ENCODE measurements at places on chromosomes 4 and X.
A peak's percentile ranks its signal among the peaks of the same experiment; 100 is the strongest.

- no peak for DNase-seq
Observed at GRCh38 chrX:11465648-11466411, 172.6 kb downstream of the AMELX start.

DNA sequence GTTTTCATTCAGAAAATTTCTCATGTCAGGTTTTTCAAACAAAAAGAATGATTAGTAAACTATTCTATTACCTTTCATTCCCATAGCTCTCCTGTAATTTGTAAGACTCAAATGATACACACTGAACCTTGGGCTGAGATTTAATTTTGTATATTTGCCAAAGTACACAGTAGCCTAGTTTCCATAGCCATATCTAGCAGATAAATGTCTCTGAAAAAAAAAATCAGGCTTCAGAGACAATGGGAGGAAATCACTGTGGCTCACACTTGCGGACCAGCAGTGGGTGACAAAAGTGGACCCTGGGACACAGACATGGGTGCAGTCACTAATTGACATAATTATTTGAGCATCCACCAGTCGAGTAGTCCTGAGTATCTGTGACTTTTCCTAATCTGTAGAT, 46.6 kb downstream of the MAOA start:
- no peak for DNase-seq

GRCh38 chr4:153243468-153243867, 39.2 kb downstream of the TRIM2 start:
- no peak for DNase-seq

DNA sequence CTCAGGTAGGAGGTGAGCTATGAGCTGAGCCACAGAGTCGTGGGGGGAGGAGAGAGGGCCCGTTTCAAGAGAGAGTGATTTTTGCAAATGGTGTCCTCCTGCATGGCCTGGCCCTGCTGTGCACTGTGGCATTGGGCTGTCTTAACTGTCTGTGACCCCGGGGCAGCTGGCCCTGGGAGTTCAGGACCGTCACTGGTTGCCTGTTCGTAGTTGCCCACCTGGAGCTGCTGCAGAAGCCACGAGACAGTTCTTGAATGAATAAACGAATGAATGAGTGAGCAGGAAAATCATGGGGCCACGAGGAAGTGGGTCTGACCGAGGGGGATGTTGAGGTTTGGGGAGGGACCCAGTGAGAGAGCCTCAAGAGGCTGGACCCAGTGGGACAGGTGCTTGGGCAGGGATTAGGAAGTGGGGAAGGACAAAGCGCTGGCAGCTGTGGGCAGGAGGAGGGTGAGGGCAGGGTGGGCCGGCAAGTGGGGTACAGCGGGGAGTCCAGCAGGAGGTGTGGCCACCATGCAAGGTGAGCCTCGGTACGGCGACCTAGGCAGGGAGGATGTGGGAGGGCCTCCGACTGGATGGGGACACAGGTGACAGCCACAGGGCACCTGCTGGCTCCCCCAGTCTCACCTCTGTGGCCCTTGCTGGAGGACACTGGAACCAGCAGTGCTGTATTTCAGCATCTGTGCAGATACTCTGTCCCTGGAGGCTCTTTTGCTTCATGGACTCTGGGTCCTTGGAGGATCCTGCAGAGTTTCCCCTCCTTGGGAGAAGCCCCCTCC, 10.2 kb downstream of the RGS12 start:
- peak; percentile 3 for DNase-seq

DNA sequence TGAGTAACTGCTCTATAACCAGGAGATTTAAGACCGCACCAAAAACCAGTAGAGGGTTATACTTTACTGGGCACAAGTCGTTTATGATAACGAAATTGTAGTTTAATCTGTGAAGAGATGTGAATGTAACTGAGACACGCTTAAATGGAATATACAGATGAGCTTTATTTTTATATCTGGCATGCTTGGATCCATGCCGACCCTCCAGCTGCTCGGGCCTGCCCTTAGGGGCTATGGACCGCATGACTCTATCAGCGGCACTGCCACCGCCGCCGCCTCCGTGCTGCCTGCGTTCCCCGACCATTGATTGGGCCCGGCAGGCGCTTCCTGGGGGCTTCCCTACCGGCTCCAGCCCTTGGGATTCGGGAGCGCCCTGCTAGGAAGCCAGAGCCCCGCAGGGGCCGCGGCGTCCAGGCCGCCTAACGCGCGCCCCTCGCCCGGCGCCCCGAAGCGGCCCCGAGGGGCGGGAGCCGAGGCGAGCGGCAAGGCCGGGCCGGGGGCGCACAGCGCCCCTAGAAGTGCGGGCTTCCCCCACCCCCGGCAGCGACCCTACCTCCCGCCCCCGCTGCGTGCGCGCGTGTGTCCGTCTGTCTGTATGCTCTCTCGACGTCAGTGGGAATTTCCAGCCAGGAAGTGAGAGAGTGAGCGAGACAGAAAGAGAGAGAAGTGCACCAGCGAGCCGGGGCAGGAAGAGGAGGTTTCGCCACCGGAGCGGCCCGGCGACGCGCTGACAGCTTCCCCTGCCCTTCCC, at the start of gene NFKB1:
Gene NFKB1, plus strand, starts transcription at position 664 of the 751 bp plus-strand sequence. CDS start 24,160 bp downstream, outside the sequence.
- peak; percentile 57 for DNase-seq

GRCh38 chr4:26330946-26331345, 10.1 kb downstream of the RBPJ start:
- DNase-seq, result no peak

- no peak for DNase-seq
Observed at GRCh38 chr4:107939307-107939706, 8.0 kb downstream of the CYP2U1 start.

GRCh38 chr4:11720292-11720691, 291.6 kb upstream of the HS3ST1 start:
- peak; percentile 63 for DNase-seq

GRCh38 chr4:148312956-148313490, 129.2 kb downstream of the NR3C2 start:
- DNase-seq, result no peak

DNA sequence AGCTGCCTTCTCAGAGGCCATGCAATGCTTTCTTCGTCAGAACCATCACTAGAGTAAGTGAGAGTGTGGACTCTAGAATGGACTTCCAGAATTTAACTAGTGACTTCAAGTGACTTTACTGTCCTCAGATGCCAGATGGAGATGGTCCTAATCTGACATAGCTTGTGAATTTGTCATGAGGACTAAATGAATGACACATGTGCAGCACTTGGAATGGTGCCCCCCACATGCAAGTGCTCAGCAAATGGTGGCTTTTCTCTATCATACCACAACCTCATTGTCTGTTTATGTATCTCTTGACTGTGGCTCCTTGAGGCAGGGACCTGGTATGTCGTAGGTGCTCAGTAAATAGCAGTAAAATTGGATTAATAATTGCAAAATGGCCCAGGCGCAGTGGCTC, 91.6 kb upstream of the STX18 start:
- no peak for DNase-seq

- no peak for DNase-seq
Observed at GRCh38 chr4:160562661-160563060, 1459.8 kb downstream of the RAPGEF2 start.

GRCh38 chrX:151458824-151459223, 61.8 kb downstream of the VMA21 start:
- no peak for DNase-seq

GRCh38 chr4:151484396-151485102, 75.6 kb downstream of the FHIP1A start:
- DNase-seq, result peak; percentile 86

GRCh38 chr4:29805916-29806480, 914.2 kb upstream of the PCDH7 start:
- no peak for DNase-seq

- no peak for DNase-seq
Observed at GRCh38 chrX:134737061-134737460, 78.8 kb upstream of the PLAC1 start.

DNA sequence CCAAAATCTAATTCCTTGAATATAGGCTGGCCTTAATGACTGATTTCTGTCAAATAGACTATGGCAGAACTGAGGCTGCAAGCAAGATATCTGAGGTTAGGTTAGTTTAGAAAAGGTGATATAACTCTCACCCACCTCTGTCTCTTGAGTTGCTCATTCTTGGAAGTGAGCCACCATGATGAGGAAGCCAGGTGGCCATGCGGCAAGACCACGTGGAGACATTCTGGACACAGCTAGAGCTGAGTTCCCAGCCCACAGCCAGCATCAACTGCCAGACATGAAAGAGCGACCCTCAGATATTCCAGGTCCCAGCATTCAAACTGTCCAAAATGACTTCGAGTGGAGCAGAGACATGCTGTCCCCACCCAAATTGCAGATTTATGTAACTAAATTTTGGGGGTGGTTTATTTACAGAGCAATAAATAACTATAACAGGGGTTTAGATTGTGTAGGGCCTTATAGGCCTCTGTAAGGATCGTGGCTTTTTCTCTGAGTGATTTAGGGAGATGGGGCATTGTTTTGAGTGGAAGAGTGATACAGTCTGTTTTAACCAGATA, 33.7 kb downstream of the USP53 start:
- DNase-seq, result no peak

GRCh38 chr4:121908346-121908745, 38.1 kb upstream of the BBS7 start:
- no peak for DNase-seq

- DNase-seq, result no peak
Observed at GRCh38 chr4:5957076-5957475, 61.2 kb downstream of the C4orf50 start.

Measured in H4 (cell line).